Caco-2 (cell line): ENCODE measurements at places on chromosomes 3 and 15.
A peak's percentile ranks its signal among the peaks of the same experiment; 100 is the strongest.

DNA sequence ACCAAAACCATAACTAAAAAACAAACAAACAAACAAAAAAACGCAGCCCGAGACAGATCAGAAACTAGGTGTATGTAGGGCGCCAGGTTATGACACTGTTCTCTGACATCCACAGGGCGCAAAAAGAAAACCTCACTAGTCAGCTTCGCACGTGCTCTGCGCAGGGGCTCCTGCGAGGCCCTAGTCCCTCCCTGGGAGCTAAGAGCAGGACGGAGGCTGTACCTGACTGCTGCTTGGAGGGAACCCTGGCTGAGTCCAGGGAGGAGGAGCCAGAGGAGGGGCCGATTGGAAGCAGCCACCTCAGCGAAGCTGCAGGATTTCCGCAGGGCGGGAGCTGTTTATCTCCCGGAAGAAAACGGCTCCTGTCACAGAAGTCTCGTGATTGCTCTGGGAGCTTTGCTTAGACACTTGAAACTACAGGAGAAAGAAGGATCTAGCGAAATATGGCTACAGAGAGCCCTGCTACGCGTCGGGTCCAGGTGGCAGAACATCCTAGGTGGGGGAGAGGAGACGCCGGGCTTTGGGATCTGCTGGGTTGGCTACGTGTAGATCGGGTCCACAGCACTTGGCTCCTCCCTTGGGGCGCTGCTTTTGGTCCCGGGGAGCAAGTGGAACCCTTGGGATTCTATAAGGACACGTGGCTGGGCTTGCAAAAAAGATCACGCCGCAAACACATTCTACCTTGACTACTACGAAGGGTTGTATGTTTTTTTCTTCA lies at the start of gene GALK2:
Gene GALK2, plus strand, starts transcription at position 368 of the 718 bp plus-strand sequence. Its CDS starts 76 bp downstream, at position 444.
- DNase-seq: peak; percentile 97

- peak; percentile 55 for DNase-seq
Observed at GRCh38 chr3:13548696-13549622, at the start of gene FBLN2. Gene FBLN2, plus strand, starts transcription at chr3:13549125. Its CDS starts 21,231 bp downstream, at chr3:13570356.

- DNase-seq: no peak
Observed at GRCh38 chr15:35427496-35427895, 118.5 kb downstream of the DPH6 start.

GRCh38 chr3:187064210-187065115 lies 74.8 kb downstream of the RPL39L start:
- peak; percentile 13 for DNase-seq

DNA sequence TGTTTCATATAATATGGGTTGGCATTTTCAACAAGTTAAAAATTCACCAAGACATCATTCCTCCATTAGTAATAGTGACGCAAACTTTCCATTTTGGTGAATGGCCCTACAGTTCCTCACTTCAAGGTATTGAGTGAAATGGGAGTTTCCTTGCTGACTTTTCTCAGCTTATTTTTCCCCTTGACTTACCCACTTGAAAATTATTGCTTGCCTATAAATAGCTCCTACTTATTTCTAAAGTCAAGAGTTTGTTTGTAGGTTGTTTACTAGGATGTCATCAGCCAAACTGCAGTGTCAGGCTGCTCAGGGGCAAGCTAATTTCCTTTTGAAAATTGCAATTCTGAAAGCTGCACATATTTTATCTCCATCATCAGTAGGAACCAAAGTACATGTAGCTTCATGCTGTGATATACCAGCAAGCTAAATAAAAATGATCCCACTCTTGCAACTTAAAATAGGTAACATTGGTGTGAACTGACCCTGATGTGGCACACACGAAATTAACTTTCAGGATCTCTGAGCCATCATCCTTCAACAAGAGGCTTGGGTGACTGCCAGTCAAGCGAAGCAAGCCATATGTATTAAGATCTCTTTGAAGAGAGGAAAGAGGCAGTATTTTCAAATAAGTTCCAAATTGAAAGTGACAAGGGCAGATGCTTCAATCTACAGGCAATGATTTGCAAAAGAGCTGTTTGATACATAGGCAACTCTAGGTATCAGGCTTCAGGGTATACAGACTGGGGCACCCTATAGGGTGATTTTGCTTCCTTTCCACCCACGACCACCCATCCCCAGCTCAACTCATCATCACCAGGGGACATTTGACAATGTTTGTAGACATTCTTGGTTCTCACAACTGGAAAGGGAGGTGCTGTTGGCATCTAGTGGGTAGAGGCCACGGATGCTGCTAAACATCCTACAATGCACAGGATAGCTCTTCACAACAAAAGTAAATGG lies 66.8 kb upstream of the RASGRP1 start:
- no peak for DNase-seq

DNA sequence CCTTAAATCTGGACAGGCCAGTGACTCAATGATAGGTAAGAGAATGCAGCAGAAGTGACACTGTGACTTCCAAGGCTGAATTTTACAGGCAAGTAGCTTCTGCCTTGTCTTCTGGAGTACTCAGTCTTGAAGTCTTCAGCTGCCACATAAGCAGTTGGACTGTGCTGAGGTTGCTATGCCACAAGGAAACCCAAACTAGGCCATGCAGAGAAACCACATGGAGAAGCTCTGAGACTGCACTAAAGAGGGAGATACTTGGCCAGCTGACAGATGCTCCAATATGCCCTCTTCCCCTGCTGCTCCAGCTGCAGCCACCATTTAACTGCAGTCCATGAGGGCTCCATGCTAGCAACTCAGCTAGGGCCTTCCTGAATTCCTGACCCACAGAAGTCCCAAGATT lies 119.4 kb upstream of the GADL1 start:
- no peak for DNase-seq

DNA sequence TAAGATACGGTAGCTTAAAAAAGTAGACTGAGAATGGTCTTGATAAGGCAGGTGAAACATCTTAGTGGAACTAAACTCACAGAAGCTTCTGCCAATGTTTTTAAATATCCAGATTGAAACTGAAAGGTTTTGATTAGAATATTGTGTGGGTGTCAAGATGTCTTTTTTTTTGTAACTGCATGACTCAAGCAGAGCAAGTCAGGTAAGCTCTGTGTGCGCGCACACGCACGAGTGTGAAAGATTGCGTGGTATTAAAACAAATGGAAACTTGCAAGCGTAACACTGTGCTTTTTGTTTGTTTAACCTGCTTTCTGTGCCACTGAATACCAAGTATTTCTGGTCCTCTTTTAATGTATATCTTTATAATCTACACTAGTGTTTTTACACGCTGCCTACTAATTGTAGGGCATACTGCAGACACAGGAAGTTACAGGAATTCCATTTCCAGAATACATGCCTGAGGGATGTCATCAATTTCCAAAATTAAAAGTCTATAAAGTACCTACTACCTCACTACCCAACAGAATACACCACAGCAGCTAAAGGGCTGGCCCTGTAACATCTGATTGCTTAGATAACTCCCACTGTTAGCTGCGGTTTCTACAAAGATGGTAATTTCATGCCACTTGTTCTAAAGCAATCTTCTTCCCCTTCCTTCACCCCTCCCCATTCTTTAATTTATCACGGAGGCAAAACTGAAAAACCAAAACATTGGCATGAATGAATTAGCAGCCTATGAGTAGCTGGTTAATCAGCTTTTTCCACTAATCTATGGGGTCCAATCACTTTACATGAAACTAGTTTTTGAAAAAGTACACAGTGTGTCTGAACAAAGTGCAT lies 472.8 kb downstream of the SHQ1 start:
- DNase-seq: no peak

DNA sequence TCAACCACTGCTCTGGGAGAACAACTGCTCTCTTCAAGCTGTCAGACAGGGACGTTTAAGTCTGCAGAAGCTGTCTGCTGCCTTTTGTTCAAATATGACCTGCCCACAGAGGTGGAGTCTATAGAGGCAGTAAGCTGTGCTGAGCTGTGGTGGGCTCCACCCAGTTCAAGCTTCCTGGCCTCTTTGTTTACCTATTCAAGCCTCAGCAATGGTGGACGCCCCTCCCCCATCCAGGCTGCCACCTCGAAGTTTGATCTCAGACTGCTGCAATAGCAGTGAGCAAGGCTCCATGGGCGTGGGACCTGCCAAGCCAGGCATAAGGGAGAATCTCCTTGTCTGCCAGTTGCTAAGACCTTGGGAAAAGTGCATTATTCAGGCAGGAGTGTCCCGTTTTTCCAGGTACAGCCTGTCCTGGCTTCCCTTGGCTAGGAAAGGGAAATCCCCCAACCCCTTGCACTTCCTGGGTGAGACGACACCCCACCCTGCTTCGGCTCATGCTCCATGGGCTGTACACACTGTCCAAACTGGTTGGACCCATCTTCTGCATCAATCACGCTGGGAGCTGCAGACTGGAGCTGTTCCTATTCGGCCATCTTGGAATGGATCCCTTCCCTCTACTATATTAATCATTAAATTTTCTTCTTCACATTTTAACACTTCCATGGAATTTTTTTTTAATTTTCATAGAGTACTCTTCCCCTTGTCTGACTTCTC lies 167.0 kb upstream of the UBE2E2 start:
- DNase-seq: peak; percentile 64

DNA sequence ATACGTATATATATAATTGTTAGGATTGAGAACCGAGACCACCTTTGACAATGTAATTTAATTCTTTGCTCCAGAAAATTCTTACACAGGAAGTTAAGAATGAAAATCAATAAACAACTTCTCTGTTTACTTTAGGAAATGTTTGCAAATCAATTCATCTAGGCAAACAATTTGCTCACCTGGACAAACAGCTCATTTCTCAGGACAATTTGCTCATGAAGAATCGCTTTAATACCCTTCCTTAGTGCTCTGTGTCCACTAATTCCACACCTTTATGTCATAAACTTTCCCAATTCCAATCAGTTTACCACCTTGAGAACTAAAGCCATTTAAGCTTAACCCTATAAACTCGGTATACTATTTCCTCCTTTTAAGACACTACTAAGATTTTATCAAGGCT lies 292.2 kb downstream of the BCHE start:
- DNase-seq: no peak

- no peak for DNase-seq
Observed at GRCh38 chr15:63233667-63234423, 43.6 kb upstream of the APH1B start.

GRCh38 chr3:98806521-98806920 lies 43.4 kb downstream of the ST3GAL6 start:
- no peak for DNase-seq

GRCh38 chr3:23264413-23264812 lies 61.3 kb downstream of the UBE2E2 start:
- DNase-seq: no peak

DNA sequence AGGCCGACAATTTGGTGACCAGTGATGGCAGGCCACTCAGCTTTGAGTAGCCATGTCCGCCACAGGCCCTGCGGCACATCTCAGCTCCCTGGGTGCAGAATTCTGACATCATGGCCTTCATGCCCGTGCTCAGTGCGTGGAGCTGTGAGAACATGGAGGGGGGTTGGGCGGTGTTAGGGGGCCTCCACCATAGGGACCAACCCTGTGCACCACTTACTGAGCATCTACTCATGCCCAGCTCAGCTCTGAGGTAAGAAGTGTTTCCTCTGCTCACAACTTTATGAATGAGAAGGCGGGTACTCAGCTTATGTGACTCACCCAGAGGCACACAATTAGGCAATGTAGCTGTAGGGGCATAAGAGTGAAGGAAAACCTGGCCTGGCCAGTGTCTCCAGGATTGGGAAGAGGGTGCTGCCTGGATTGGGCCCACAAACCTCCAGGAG lies 10.5 kb downstream of the ACOX2 start:
- no peak for DNase-seq

DNA sequence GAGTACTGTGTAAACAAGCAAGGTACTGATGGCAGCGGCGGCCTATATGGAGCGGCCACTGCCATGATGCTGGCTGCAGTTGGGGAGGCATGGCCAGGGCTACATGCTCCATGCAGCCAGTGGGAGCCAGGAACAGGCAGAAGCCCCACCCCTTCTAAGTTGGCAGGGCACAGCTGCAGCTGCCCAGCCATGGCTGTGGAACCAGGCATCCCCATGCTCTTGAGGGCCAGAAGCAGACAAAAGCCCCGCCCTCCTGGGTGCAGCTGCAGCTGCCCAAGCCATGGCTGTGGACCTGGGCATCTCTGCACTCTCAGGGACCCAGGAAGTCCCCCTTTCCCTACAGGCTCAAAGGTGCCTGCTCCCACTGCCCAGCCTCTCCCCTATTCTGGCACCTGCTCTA lies 150.9 kb downstream of the FMN1 start:
- no peak for DNase-seq

- DNase-seq: peak; percentile 75
Observed at GRCh38 chr15:58988006-58988785, 733 bp downstream of the RNF111 start.

DNA sequence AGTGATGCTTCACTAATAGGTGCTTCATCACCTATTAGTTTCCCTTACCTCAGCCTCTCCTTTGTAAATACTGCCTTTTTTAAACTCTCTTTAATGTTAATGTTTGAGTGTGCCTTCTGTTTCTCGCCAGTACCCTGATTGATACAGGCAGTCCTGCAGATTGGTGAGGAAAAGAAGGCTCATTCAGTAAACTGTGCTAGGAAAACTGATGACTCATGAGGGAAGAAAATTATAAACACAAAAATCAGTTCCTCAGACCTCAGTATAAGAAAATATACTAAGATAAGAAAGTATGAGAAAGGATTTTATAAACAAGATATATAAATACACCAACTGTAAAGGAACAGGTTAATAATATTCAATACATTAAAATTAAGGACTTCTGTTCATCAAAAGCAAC lies 54.8 kb upstream of the OXTR start:
- no peak for DNase-seq
